ENCODE measurements at places on chromosomes 3 and 15.

GRCh38 chr3:126128504-126129397 is 44.8 kb upstream of the SLC41A3 start:
- DNase-seq: no peak

- DNase-seq: no peak
Observed at GRCh38 chr3:47012342-47013230, 33.1 kb downstream of the NBEAL2 start.

DNA sequence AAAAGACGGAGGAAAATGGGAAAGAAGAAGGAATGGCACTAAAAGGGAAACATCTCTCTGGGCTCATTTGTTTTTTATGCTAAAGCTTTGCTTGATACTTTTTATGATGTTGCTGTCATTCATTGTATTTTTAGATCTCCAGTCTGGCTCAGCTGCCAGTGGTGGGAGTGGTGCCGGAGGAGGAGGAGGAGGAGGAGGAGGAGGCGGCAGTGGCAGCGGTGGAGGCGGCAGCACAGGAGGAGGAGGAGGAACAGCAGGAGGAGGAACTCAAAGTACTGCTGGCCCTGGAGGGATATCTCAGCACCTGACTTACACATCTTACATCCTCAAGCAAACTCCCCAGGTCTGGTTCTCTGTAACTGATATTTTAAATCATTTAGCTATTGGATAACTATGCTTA is 49.6 kb downstream of the MAP6D1 start:
- no peak for DNase-seq

DNA sequence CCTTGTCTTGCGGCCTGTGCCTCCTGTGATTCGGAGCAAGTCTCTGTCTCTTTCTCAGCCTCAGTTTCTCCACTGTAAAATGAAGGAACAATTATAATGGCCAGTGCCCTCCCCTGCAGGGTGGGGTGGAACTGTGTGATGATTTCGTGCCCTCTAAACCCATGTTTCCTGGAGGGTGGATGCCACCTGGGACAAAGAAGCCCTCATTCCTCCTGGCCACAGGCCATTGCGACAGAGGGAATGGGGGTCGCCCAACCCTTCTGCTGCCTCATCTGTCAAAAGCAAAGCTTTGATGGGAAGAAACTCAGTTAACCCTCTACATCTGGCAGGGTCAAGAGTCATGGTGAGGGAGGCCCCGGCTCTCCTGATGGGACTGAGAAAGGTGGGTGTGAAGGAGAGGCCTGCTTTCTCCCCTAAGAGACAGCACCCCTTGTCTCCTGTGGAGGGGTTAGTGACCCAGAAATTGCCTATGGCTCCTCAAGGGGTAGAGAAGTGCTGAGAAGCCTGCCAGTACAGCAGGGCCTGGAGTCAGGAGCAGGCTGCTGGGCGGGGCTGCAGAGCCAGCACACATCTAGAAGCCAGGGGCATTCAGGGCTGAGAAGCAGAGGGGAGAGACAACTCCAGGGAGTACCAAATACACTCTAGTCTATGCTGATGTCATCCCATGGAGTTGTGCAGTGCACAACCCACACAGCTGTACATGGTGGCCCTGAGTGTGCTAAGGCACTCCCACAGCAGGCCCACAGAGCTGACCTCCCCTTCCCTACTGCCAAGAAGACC is 61.0 kb downstream of the PLXNA1 start:
- no peak for DNase-seq

GRCh38 chr3:69339760-69340159 is 46.1 kb downstream of the FRMD4B start:
- DNase-seq: no peak

DNA sequence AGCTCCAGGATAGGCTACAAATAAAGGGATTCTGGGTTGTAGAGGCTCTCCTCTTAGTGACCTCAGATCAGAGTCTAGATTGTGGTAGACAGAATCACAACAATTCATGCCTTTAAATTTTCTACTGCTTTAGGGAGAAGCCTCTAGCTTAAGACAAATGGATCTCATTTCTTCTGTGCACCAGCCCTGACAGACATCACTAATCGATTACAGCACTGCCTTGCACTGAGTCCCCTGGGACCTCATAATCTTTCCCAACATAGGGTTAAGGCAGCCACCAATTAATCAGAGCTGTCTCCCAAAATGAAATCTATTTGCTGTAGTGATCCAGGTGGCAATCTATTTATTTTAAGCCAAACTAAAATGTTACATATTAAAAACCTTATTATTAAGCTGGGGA is 436.5 kb upstream of the WNT5A start:
- DNase-seq: no peak

DNA sequence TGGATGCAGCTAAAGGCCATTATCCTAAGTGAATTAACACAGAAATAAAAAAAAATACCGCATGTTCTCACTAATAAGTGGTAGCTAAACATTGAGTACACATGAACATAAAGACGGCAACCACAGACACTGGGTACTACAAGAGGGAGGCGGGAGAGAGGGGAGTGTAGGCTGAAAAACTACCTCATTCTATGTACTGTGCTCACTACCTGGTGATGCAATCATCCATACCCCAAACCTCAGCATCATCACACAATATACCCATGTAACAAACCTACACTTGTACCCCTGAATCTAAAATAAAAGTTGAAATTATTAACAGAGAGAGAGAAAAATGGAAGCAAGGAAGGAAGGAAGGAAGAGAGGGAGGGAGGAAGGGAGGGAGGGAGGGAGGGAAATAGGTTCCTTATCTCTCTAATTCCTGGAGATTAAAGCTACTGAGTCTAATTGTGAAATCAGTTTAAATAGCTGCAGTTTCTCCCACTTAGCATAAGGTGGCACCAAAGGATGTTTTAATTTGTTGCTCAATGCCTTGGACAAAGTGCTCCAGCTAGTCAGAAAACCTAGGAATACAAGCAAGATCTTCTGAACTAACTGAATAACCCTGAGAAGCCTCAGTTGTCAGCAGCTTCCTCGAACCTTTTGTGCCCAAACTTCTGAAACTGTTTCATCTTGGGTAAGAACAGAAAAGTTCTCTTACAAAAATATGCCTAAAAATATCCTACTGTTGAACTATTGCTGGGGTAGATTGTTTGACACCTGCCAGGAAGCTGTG is 79.4 kb upstream of the ATP11B start:
- no peak for DNase-seq

DNA sequence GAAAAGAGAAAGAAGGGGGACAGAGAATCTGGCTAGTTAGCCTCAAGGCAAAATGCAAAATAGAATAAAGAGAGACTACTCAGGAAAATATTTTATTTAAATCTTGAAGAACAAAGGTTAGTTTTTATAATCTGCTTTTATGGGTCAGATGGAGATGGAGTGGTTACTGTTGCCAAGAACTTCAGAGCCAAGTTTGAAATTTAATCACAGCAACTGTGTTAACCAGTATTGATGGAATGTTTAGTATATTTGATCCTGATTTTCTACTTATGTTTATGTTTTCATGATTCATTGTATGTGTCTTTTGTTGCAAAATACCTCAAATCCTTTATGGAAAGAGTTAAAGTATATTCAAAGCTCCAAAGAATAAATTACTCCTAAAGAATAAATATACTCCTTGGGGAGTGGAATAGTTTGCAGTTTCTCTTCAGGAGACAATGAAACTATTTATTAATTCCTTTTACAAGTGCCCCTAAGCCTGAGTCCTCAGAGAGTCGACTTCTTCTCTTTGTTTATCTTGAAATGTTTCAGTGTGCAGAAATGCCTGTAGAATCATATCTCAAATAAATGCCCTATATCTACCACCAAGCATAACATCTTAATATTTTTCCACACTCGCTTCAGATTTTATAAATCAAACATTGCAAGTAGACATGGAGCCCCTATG is 60.9 kb upstream of the THSD4 start:
- no peak for DNase-seq

GRCh38 chr3:125331243-125331642 is 43.9 kb downstream of the ZNF148 start:
- DNase-seq: no peak

DNA sequence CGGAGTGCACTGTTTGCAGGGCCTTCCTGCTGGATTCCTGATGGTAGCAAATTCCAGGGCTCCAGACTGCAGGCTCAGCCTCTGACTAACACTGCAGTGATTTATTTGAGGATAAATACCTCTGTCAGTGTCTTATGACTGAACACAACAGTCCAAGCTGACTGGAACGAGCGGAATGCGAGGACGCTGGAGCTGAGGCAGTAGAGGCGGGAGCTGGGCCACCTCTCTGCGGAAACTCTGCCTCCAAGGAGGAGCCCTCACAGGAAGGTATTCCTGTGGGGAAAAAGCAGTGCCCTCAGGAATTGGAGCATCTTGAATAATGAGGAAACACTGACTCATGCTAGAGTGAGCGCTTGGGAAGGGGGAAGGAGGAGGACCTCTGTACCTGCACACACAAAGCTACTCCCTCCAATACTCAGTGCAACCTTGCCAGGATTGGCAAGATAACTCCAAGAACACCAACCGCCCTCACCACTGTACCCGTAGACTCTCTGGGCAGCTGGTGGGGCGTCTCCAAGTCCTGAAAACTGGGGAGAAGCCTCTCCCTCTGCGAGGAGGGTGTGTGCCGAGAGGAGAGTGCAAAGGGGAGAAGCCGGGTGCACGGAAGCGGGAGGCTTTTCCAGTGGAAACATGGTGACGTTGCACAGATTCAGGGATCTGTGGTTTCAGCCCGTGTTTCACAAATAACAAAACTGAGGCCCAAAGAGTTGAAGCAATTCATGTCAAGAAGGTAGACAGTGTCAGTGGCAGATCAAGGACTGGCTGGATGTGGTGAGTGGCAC is 43.0 kb downstream of the VGLL4 start:
- DNase-seq: no peak

GRCh38 chr3:137471130-137471529 is 293.0 kb upstream of the SOX14 start:
- DNase-seq: no peak

GRCh38 chr15:92056875-92057274 is 203.4 kb downstream of the SLCO3A1 start:
- no peak for DNase-seq

GRCh38 chr15:43212299-43212698 is 8.5 kb downstream of the EPB42 start:
- DNase-seq: no peak

DNA sequence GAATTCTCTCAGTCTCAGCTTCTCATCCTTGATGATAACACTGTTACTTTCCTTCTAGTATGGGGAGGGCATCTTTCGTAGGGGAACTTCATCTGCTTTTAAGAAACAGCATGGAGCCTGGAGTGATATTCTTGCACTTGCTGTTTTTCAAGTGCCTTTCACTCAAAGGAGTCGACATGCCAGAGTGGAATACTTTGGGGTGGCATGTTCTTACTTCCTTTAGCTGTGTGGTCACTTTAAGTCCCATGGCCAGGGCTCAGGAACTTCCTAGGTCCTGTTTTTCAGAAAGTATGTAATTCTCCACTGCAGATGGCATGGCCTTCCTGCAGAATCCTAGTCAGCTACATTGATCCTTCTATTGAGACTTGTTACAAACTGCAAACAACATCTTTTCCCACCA is 28.1 kb upstream of the CDCP1 start:
- DNase-seq: no peak

GRCh38 chr3:195853996-195854395 is 42.3 kb upstream of the MUC4 start:
- no peak for DNase-seq

DNA sequence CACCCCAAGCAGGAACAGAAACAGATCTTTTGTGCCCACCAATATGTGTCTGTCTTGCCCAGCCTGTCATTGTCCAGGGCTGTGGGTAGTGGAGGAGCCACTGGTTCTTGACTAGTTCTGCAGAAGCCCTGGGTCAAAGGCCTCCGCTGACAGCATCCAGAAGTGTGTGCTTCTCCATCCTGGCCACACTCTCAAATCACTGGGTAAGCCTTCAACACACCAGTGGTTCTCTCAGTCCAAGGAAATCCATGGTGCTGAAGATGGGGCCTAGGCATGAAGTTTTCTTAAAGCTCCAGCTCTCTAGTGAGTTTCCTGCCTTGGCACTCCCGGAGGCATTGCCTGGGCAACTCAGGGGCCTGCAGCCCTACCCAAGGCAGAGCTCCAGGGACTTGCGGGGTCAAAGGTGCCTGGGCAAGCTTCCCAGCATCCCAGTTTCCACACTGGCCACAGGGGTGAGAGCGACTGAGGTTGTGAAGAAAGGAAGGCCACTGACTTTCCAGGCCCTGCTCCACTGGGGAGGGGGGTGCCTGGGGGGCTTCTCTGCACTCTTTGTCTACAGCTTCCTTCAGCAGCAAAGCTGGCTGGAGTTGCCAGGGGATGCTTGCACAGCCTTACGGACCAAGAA is 37.9 kb upstream of the RPL32 start:
- DNase-seq: no peak

GRCh38 chr3:132488151-132488550 is 70.8 kb downstream of the DNAJC13 start:
- DNase-seq: no peak
